ENCODE measurements at places on chromosomes 12 and 14.

DNA sequence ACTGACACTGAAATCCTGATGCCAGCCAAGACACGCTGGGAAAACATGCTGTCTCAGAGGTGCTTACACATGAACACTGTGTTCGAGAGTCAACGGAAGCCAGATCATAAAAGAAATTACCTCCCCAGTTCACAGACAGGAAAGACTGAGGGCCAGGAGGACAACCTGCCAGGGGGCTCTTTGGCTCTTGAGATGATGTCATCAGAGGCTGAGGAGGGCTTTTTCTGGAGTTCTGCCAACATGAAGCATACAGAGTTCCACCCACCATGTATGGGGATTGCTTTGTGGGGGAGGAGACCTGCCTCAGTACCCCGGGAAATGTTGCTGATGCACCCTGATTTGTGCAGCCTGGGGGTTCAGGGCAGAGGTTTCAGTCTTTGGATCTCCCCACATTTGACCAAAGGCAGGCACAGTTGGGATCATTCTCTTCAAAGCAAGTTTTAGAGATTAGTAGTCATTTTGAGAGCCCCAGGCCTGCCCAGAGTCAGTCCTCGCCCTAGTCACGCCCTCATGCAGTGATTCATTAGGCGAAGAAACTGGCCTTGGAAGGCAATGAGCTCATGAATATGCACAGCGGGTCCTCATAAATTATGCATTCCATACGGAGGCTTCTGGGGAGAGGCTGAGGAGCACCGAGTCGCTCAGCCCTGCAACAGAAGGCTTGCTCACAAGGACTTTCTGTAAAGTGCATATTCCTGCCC, 34.9 kb upstream of the EML1 start:
- DNase-seq = peak; percentile 88

- DNase-seq = no peak
Observed at GRCh38 chr14:96135285-96135684, 69.4 kb upstream of the BDKRB2 start.

GRCh38 chr12:84804691-84805473, 107.7 kb downstream of the SLC6A15 start:
- no peak for DNase-seq

DNA sequence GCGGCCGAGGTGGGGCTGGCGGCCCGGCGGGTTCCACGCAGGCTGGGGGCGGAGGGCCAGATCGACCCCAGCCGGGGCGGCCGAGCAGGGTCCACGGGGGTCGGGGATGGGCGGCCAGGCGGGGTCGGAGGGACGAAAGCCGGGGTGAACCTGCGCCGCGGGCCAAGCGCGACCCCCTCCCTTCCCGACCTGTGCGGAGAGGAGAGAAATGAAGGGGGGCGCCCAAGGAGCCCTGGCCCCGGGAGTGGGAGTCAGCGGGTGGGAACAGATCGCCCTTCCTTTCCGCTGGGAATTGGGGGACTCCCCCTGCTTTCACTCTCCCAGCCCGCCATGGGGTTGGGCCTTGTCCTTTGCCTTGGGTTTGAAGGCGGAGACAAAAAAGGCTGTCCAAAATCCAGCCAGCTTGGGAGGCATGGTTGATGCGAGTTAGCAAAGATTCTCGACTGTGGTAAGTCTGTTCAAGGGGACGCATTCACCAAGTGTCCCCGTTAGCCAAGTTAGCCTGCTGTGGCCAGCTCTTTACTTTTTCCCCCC, 559 bp upstream of the CKAP4 start:
- no peak for DNase-seq

DNA sequence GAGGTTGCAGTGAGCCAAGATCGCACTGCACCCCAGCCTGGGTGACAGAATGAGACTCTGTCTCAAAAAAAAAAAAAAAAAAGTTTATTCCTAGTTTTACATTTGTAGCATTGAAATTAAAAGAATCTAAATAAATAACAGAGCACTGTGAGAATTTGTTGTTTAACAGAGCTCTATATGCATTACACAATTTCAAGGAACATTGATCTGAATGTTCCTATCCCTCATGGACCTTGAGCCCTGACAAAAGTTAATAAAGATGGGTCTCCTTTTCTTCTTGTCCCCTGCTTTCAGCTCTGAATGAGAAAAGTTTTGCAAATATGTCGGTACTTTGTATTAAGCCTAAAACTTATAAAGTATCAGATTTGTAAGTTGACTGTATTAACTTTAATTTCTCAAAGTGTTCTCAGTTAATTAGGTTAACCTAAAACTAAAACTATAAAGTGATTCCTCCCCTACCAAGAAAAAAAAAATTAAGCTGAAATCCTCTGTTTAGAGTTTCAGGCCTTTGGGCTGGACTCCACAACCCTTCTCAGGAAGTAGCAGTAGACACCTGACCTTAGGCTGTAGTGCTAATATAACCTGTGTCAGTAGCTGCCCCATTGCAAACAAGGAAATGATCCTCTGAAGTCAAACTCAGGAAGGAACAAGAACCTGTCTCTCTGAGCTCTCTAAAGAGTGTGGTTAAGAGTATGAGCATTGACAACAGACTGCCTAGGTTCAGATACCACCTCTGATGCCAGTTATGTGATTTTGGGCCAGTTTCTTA, 477.6 kb downstream of the DPF3 start:
- no peak for DNase-seq

- DNase-seq = no peak
Observed at GRCh38 chr12:34051486-34051885, 29.2 kb downstream of the ALG10 start.

GRCh38 chr12:122107261-122107660, 28.7 kb downstream of the MLXIP start:
- DNase-seq = no peak

GRCh38 chr14:21081521-21082142, 11.5 kb downstream of the ARHGEF40 start:
- DNase-seq = no peak

DNA sequence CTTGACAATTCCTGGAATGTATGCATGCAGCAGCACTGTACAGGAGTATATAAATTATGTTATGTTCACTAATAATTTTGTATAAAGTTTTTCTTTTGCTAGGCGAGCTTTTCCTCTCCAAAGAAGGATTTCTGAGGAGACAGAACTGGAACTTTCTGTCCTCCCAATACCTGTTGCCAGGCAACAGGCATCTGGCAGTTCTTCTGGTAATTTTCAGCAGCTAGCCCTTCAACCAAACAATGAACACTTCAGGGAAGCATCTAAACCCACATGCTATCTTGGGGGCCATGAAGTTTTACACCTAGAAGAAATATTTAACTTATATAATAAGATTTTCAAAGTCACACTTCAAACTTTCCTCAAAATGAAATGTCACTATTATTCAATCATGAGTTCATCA, 162.9 kb upstream of the SYT10 start:
- no peak for DNase-seq

GRCh38 chr14:29459531-29459930, 468.1 kb downstream of the PRKD1 start:
- no peak for DNase-seq

- peak; percentile 76 for DNase-seq
Observed at GRCh38 chr14:38042322-38042721, 165.4 kb upstream of the SSTR1 start.

- no peak for DNase-seq
Observed at GRCh38 chr12:11811008-11811407, 161.5 kb downstream of the ETV6 start.

GRCh38 chr12:68331869-68332727, at the start of gene MDM1:
Gene MDM1 (minus strand): TSS chr12:68332362. CDS start chr12:68332245, 117 bp downstream.
- DNase-seq = peak; percentile 90

DNA sequence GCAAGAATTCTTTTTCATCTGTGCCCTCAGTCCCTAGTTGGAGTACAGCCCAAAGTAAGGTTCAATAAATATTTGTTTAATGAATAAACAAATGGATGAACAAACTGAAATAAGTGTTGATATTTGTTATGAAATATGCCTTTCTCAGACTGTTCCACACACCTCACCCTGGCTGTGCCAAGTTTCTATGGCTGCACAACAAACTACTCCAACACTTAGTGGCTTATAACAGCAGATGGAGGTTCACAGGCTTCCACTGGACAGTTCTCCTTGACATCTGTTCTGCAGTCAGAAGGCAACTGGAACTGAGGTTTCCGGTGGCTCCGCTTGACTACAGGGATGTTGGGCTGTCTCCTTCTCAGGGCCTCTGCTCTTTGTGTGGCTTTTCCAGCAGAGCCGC, 197.1 kb downstream of the RGS6 start:
- no peak for DNase-seq

DNA sequence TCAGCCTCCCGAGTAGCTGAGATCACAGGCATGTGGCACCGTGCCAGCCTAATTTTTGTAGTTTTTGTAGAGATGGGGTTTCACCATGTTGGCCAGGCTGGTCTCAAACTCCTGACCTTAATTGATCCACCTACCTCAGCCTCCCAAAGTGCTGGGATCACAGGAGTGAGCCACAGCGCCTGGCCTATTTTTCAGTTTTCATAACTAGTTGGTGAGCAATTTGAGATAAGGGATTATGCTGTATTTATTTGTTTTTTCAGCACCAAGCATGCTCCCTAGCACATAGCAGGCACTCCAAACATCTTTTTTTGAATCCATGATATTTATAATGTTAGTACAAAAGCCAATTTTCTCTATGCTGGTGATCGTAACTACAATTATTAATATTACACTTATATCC, 541.2 kb downstream of the SNAPC1 start:
- no peak for DNase-seq

DNA sequence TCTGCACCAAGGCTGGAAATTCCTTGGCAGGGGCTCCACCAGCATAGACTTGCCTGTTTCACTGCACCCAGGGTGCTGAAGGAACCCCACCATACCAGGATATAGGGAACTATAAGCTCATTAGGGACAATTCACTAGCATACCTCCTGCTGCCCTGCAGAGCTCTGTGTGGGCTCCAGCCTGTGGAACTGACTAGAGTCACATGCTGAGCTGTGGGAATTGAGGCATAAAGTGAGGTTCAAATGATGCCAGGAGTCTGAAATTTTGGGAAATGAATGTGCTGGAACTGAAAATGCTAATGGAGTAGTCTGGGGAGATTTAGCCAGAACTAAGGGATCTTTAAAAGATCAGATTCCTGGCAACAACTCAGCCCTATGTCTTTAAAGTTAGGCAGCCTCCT, 7.3 kb upstream of the EMP1 start:
- DNase-seq = no peak

GRCh38 chr12:113226696-113227568, 5.7 kb downstream of the TPCN1 start:
- no peak for DNase-seq

DNA sequence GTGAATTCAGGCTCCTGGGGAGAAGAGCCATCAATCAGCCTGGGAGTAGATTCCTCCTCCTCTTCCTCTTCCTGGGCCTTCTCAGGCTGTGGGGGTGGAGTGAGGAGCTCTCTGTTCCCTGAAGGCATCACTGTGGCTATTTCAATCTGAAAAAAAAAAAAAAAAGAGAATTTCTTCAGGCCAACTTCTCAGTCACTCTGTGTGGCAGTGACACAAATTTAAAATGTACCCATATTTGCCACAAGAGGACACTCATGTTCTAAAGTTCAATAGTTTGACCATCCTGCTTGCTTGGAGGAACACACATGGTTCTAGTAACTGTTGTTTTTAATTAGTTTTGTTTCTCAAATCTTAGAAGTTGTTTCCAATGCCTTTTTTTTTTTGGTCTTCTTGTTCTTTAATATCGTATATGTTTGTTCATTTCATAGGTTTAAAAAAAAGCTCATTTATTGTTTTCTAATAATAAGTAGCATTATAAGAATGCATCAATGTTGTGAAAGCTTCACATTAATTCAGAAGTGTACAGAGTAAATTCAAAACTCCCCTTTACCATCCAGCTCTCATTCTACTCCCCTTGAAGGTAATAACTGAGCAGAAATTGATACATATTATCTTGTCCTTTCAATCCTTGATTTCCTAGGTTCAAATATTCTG, 23.3 kb upstream of the CCER1 start:
- DNase-seq = peak; percentile 46

DNA sequence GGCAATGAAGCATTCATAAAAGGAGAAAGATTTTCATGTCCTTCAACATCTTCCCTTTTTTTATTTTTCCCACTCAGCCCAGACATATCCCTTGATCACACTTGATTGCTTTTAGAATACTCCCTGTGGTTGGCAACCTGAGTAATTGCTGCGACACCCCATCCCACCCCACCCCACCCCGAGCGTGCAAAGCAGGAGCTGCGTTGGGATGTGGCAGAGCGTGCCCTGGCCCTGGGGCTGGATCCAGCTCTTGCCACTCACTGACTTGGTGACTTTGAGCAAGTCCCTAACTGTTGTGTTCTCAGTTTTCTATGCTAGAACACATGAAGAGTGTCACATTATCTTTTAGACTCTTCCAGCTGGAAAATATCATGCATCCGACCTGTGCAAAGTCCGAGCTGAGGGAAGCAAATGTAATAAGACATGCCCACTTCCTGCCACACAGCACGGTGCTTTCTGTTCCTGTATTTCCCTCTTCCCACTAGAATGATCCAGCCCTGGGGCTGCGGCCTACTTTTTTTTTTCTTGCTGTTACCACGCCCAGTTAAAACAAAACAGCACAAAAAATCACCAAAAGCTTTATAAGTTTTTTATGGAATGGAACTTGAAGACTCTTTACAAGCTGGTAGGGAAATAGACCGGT, 4.0 kb downstream of the ASCL4 start:
- no peak for DNase-seq

GRCh38 chr12:67820694-67821093, 168.6 kb upstream of the IFNG-AS1 start:
- DNase-seq = no peak

GRCh38 chr14:105333020-105333490, 18.5 kb downstream of the PACS2 start:
- no peak for DNase-seq

- DNase-seq = no peak
Observed at GRCh38 chr12:98275131-98275475, 240.3 kb upstream of the TMPO start.

- DNase-seq = no peak
Observed at GRCh38 chr14:105902131-105902898, 375.9 kb downstream of the TMEM121 start.

- DNase-seq = no peak
Observed at GRCh38 chr12:48092611-48093010, 13.3 kb downstream of the SENP1 start.

DNA sequence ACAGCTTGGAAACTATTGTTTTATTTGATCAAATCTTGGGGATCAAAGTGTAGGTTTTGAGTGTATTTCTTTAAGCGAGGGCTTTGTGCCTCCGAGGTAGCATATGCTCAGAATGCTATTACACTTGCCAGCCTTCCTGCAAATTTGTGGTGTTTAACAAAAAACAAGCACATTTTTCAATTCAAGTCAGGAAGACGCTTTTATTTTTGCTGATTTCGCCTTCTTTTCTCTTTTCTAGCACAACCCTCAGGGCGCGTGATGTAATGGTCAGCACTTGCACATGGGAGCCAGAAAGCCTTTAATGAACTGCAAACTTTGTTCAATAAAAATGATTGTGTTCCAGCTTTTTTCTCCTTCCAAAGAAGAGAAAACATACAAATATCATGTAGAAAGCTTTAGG, 466.5 kb downstream of the PRKD1 start:
- no peak for DNase-seq

- DNase-seq = peak; percentile 49
Observed at GRCh38 chr14:68395604-68396003, 397.3 kb downstream of the ZFP36L1 start.

DNA sequence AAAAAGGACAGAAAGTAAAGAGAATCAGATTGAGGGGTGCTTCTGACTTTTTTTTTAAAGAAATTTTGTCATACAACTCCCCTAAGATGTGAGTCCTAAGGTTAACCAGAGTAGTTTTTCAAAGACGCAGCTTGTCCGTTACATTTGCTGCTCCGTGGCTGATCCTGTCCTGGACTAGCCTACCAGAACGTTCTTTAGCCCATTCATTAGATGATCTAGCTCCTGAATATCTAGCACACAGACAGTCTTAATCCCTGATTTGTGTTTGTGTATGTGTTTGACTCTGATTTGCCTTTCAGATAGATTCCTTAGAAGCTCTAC, 60.3 kb downstream of the SAMD4A start:
- no peak for DNase-seq

GRCh38 chr12:224330-224729, 10.4 kb upstream of the SLC6A12 start:
- no peak for DNase-seq

Measured in BJ (cell line).